ENCODE measurements at places on chromosomes 6 and 20.
A peak's percentile ranks its signal among the peaks of the same experiment; 100 is the strongest.

DNA sequence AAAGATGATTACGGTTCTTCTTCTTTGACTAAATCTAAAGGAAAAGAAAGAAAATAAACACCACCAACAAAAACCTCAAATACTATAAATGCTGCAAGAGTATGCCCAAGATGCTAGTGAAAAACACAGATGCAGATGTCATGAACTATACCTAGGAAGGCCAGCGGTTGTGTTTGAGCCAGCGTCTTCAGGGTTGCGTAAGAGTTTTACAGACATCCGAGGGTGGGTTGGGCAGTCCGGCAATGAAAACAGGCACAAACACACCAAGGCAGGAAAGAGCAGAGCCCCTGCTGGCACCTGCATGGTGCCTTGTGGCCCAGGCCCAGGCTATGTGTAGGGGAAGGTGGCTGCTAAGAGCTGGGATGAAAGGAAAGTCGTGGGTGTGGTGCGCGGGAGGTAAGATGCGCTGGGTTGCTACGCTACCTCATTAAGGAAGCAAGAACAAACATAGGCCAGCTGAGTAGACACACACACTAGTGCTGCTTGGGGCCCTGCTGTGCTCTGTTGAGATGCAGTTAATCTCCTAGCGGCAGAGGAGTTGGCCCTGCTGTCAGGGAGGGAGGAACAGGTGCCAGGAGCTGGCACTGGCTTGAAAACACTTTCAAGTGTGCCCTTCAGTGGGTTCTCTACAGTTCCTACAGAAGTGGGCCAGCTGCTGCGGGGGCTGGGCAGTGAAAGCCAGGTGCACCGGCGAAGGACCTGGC is 170.2 kb upstream of the PLN start:
- no peaks in the 10 kb centered on the region for H3K4me1 ChIP-seq
- H3K4me3 ChIP-seq = no peak overlapping the region
- no peaks in the 10 kb centered on the region for H3K27me3 ChIP-seq
- no peak overlapping the region for H3K27ac ChIP-seq

DNA sequence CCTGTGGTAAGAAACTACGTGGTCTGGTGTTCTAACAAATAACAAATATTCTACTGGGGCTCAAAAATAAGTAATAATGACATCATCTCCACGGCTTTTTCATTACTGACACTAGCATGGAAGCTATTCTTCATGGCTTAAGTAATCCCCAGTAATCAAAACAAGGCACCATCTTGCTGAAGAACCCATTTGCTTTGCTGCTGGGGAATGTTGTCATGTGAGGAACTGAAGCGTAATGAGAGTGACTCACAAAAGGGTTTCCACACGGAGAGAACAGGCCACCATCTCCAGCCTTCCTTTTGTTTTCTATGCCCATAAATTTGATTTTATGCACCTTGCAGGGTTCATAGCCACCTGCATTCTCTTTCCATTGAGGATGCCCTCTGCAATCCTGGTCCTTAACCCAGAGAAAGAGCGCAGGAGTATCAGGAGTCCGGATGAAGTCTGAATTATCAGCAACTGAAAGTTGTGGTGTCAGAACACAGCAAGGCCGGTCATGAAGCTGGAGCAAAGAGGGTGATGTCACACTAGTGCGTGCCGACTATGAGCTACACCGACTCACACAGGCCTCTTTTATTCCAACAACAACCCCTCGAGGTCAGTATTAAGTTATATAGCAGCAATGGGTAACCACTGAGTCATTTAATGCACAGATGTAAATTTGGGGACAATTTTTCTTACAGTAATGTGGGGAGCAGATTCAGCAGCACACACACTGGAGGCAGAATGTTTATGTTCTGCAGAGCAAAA is 173.7 kb upstream of the SSTR4 start:
- H3K4me3 ChIP-seq = no peak overlapping the region
- H3K27me3 ChIP-seq = no peaks in the 10 kb centered on the region
- DNase-seq = no peak
- no peaks in the 10 kb centered on the region for H3K4me1 ChIP-seq

GRCh38 chr20:54228841-54229240 is 21.0 kb downstream of the PFDN4 start:
- no peak overlapping the region for H3K27ac ChIP-seq
- no peaks in the 10 kb centered on the region for H3K36me3 ChIP-seq
- no peak overlapping the region for H3K4me3 ChIP-seq
- H3K4me1 ChIP-seq = no peaks in the 10 kb centered on the region
- DNase-seq = no peak

DNA sequence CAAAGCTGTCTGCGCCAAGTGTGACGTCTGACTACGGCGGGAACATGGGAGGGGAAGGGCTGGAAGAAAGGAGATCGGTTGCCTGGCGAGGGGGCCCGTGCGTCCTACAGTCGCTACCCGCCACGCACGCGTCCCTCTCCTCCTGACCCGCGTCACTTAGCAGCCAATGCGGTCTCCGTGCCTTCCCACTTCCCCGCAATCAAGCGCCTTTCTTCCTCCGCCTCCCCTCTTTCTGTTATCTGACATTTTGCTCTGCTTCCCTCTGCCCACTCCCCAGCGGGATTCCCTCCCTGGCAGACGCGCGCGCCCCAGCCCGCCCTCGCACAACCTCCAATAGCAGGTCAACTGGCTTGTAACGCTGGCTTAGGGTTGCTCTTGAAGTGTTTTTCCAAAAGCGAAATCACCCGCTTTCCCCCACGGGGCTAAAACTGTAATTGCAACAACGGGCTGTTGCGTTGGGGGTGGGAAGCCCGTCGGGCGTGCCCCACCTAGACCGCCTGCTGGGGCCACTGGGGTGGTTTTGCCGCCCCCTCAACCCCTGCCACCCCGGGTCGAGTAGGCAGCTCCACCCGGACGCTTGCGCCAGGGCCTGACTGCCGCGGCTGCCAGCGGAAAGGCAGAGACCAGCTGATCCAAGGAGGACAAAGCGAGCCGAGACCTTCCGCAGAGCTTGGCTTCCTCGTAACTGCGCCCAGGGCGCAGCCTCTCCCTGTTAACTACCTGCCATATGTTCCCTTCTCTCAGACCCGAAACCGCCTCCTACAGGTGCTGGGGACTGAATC is 6.2 kb upstream of the SOX4 start:
- no peaks in the 10 kb centered on the region for H3K27me3 ChIP-seq
- H3K36me3 ChIP-seq = no peaks in the 10 kb centered on the region
- H3K4me3 ChIP-seq = peak overlapping the region; percentile 61

- H3K27ac ChIP-seq = no peak overlapping the region
- H3K4me3 ChIP-seq = no peak overlapping the region
- H3K36me3 ChIP-seq = no peaks in the 10 kb centered on the region
- no peaks in the 10 kb centered on the region for H3K4me1 ChIP-seq
- DNase-seq = no peak
- H3K27me3 ChIP-seq = no peaks in the 10 kb centered on the region
These were observed 18.2 kb upstream of the SGK2 start for GRCh38 chr20:43540673-43541060.

DNA sequence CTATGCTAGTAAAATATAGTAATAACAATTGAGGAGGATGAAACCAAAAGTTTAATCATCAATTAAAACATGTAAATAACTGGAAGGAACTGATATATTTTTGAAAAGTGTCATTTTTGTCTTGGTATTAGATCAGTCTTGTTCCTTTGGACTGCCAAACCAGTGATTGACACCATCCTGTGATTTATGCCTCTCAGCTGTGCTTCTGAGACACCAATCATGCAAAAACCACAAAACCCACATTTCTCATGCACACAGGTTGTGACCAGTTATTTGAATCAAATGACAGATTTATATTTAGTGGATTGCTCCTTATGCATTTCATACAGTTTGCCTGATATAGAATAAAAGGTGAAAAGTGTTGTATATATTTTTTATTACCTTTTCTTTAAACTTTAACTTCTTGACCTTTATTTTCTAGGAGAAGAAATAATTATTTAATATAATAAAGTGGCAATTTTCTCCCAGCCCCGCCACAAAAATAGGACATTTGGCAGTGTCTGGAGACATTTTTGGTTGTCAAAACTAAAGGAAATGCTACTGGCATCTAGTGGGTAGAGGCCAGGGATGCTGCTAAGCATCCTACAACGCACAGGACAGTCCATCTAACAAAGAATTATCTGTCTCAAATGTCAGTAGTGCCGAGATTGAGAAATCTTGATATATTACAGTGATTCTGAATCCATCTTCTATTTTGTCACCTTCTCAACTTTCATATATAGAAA is 383.6 kb downstream of the BCKDHB start:
- H3K4me1 ChIP-seq = no peaks in the 10 kb centered on the region
- H3K27ac ChIP-seq = no peak overlapping the region
- H3K27me3 ChIP-seq = no peaks in the 10 kb centered on the region
- no peak overlapping the region for H3K4me3 ChIP-seq
- DNase-seq = no peak

DNA sequence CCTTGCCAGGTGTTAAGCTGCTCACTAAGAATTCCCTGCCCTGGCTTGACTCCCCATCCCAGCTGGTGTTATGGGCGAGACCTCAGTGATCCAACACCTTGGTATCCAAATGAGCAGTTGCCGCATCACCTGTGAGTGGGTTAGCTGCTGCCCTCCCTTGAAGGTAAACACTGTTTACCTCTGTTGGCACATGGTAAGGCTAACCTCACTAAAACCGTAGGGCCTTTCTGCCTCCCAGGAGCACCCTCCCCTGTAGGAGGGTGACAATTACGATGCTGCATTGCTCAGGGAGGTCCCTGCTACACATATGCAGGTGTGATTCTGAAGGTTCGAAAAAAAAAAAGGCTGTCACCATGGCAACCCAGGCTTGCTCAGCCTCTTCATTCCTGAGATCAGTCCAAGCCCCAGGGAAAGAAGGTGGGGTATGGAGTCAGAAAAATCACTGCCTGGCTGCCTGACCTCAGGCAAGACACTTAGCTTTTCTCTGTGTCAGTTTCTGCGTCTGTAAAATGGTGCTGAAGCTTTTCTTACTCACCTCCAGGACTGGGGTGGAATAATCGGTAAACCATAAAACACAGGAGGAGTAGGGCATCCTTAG is 19.5 kb downstream of the PNPLA1 start:
- H3K27ac ChIP-seq = no peak overlapping the region
- no peaks in the 10 kb centered on the region for H3K36me3 ChIP-seq
- no peak for DNase-seq
- H3K27me3 ChIP-seq = no peaks in the 10 kb centered on the region
- H3K4me3 ChIP-seq = no peak overlapping the region

- H3K36me3 ChIP-seq = peaks cover 72% of the 10 kb centered on the region
- no peak overlapping the region for H3K27ac ChIP-seq
- no peaks in the 10 kb centered on the region for H3K27me3 ChIP-seq
- H3K4me1 ChIP-seq = no peaks in the 10 kb centered on the region
These were observed 19.8 kb downstream of the PXDC1 start for GRCh38 chr6:3731700-3732099.

GRCh38 chr6:135128268-135128914 is 52.7 kb upstream of the MYB start:
- no peak overlapping the region for H3K4me3 ChIP-seq
- no peaks in the 10 kb centered on the region for H3K27me3 ChIP-seq
- no peaks in the 10 kb centered on the region for H3K36me3 ChIP-seq
- no peak overlapping the region for H3K27ac ChIP-seq
